Heart right ventricle (tissue), 16 donors: ENCODE measurements at places on chromosomes 1 and 21. TPM values are rescaled to one million over a fixed set of nuclear protein-coding genes. Genes with fewer than 3 reads are reported as not detected.
A peak's percentile ranks its signal among the peaks of the same experiment; 100 is the strongest.

TMEM82 gene
- total RNA-seq: not detected

- H3K27me3 ChIP-seq: no peaks in the 10 kb centered on the region
- no peaks in the 10 kb centered on the region for H3K36me3 ChIP-seq
- no peak overlapping the region for H3K4me3 ChIP-seq
Observed at GRCh38 chr1:205923651-205924459, 19.4 kb downstream of the SLC26A9 start.

GRCh38 chr1:16978567-16979474 is 1.6 kb downstream of the MFAP2 start:
- peak overlapping the region; percentile 50 for H3K27ac ChIP-seq
- H3K27me3 ChIP-seq: peaks cover 9% of the 10 kb centered on the region
- peaks cover 14% of the 10 kb centered on the region for H3K4me1 ChIP-seq
- H3K4me3 ChIP-seq: no peak overlapping the region

- H3K27me3 ChIP-seq: no peaks in the 10 kb centered on the region
- peak; percentile 35 for DNase-seq
- no peak overlapping the region for H3K4me3 ChIP-seq
- no peaks in the 10 kb centered on the region for H3K36me3 ChIP-seq
- H3K27ac ChIP-seq: no peak overlapping the region
Observed at GRCh38 chr1:55353707-55354620, 138.8 kb upstream of the USP24 start.

MYOG gene
- not detected for total RNA-seq
